Fibroblast of mammary gland (primary cell): ENCODE measurements at places on chromosomes 7 and 10.

GRCh38 chr7:57413529-57414398 is 36.2 kb upstream of the ZNF716 start:
- no peak for DNase-seq

DNA sequence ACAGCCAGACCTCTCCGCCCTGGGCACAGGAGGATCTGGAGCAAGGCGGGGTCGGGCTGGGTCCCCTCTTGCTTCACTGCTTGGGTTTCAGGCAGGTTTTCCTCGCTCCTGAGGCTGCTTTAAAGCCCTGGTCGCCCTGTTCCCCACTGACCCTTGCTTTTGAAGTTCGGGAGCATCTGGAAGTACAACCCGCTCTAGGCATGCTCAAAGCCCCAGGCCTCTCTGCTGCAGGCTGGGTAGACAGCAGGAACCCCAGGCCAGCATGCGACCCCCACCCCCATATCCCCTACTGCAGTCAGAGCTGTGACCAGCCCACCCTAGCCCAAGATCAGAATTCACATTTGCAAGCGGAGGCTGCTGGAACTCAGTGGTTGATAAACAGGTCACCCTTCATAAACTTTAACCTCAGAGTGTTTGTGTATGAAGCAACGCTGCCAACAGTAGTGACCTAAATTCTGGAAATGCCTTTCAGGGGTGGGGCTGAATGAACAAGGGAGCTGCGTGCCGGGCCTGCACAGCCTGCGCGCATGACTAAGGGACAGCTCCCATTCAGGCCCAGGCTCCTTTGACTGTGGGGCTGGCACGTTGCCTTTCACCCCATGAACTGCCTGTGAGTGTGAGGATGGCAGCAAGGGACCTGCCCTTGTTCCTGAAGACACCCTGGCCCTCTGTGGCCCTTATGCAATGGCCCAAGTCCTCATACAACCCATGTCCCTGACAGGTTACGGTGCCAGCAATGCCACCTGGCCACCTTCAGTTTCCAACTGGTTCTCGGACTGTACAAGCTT is 52.5 kb downstream of the PROSER2 start:
- DNase-seq = peak; percentile 78

DNA sequence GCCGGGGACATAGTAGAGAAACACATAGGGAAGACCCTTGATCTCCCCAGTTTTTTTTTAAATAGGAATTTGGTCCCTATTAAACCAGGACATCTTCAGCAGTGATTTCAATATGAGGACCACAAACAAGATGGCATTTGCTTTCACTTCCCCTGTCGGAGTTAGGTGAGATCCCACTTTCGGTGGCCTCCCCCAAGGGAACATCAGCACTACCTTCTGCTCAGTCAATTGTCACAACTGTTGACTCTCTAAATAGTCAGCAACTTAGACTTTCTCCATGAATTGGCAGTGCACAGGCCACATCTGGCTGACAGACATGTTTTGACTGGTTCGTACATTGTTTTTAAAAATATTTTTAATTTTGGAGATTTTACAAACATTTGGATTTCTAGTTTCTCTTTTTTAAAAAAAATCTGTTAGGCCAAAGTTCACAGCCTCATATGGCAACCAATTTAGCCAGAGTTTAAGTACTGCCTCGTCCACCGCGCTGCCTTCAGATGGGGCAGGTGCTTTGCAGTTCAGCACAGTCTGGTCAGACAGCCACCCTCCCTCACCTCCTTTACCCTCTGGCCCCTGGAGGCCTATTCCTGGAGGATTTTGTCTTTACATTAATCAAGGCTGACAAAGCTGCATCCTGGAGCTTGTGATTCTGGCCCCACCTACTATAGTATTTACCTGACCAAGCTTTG is 139.2 kb upstream of the PRR15 start:
- no peak for DNase-seq

GRCh38 chr10:72890086-72890485 is 3.5 kb upstream of the OIT3 start:
- DNase-seq = no peak

DNA sequence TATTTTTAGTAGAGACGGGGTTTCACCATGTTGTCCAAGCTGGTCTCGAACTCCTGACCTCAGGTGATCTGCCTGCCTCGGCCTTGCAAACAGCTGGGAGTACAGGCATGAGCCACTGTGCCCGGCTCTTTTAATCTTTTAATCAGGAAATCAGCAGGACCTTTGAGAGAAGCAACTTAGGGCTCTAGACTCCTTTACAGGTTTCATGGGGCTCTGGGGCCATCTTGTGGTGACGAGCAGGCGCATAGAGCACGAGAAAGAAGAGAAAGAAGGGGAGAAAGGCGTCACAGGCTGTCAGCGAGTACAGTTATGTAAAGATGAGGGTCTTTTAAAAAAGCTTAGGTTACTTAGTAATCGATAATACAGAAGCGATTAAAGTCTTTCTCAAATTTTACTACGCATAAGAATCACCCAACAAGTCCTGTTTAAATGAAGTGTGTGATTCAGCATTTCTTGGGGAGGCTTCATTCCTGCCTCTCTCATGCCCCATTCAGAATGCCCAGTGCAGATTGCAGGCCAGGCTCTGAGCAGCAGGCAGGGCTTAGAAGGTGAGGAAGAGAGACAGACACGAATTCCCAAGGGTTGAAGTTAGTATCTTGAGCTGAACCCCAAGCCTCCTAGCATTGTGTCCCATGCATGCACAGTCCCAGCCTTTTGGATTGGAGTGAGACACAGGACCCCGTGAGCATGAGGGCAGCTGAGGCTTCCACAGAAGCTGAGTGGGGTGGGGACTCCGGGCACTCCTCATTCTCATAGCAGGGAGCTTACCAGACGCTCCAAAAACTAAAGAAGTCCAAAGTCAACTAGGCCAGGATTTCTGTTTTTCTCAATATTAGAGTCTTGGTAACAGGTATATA is 23.6 kb upstream of the PFKP start:
- peak; percentile 75 for DNase-seq

DNA sequence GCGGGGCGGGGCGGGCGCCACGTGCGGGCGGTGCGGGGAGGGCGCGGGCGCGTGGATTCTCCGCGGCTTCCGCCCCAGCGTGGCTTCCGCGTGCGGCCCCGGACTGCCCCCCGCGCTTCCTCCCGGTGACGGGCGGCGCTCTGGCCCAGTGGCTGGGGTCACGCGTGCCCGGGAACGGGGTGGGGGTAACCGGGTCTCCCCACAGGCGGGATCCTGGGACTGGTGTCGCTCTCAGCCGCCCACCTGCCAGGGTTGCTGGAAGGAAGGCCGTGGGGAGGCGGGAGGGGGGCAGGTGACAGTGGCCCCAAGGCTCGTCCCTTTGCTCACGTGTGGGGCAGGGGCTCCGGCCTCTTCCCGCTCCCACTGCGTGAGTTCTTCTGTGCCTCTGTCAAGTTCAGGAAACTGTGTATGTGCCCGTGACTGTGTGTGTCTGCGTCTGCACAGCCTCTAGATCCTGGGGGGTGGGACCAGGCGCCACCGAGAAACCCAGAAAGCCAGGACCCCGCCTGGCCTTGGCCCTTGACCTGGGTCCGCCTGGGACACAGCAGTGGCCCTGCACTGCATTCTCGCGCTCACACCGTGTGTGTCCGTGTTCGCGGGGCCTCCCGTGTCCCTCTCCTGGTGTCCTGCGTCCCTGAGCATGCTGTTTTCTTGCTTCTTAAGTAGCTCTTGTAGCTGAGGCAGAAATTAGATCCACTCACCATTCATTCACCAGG is 919 bp downstream of the MAFK start:
- DNase-seq = peak; percentile 36

- DNase-seq = no peak
These were observed 449 bp downstream of the NUDT5 start for GRCh38 chr10:12195281-12195602.

DNA sequence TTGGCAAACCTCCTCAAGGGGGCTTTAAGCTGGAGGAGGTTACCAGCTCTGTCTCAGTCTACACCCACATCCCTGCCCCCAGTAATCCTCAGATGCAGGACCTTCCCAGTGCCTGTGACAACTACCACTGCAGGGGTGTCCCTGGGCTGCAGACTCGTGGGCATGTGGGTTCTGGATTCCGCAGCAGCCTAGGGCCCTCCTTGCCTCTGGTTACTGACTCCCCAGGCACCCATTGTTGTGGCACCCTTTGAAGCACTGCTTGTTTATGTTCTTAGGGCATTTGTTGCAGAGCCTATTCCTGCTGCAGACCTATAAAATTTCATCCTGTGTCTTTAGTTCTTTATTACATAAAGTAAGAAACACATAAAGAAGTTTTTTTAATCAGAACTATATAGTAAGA is 51.1 kb upstream of the GJD4 start:
- no peak for DNase-seq
